ENCODE measurements at places on chromosomes 1 and 21.

GRCh38 chr1:100799954-100800612 lies 80.5 kb downstream of the VCAM1 start:
- DNase-seq: no peak

GRCh38 chr1:231691618-231692259 lies 65.1 kb downstream of the DISC1 start:
- DNase-seq: peak; percentile 54

- DNase-seq: peak; percentile 47
Measured at GRCh38 chr1:101996825-101997465, at the start of gene OLFM3. TSS of gene OLFM3 (minus strand) at chr1:101996926.

DNA sequence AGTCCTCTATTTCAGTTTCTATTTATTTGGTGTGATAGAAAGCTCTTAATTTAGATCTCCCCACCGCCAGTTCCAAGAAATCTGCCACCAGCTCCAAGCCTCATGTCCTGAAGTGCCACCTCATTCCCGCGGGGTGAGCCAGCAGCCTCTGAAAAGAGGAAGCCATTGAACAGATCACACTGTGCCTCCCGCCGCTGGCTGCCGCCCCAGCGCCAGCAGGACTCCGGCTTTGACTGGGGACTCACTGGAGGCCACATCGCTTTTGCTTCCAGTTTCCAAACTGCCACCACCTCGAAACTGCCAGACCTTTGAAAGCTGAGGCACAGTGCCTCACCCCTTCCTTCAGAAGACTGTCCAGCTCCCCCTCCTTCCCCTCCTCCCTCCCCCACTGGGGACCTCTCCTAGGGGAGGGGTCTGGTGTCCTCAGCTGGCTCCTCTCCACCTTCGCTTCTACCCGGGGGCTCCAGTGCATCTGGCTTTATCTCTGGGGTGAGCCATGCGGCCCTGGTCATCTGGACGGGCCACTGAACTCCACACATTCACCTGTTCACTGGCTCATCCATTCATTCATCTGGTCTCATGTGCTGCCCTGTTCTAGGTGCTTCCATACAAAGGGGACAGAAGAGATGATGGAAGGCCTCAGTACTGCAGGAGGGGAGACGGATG lies 58.9 kb downstream of the VPS26C start:
- no peak for DNase-seq

- DNase-seq: no peak
Measured at GRCh38 chr21:14589855-14590563, 43.9 kb upstream of the SAMSN1 start.

- no peak for DNase-seq
Measured at GRCh38 chr1:204777591-204777990, 92.1 kb upstream of the LRRN2 start.

GRCh38 chr1:168823988-168824387 lies 95.0 kb upstream of the DPT start:
- DNase-seq: no peak

- DNase-seq: no peak
Measured at GRCh38 chr1:40838980-40839942, 22.9 kb downstream of the CITED4 start.

DNA sequence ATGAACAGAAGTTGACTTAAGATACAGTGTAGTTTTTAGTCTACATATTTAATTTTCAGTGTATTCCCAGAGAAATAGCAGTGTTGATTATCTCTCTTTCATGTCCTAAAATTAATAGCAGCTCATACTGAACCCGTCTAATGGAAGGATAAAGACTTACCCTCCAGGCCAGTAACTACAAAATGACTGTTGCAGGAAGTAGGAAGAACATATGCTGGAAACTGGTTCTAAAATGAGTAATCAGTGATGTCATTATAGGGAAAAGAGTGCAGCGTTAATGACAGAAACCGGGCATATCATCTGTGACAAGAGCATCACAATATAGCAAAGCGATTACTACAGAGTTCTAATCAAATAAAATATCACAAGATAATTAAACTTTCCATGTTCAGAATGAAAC lies 385.5 kb downstream of the SMYD3 start:
- no peak for DNase-seq

GRCh38 chr21:37419228-37419906 lies 52.8 kb downstream of the DYRK1A start:
- no peak for DNase-seq

DNA sequence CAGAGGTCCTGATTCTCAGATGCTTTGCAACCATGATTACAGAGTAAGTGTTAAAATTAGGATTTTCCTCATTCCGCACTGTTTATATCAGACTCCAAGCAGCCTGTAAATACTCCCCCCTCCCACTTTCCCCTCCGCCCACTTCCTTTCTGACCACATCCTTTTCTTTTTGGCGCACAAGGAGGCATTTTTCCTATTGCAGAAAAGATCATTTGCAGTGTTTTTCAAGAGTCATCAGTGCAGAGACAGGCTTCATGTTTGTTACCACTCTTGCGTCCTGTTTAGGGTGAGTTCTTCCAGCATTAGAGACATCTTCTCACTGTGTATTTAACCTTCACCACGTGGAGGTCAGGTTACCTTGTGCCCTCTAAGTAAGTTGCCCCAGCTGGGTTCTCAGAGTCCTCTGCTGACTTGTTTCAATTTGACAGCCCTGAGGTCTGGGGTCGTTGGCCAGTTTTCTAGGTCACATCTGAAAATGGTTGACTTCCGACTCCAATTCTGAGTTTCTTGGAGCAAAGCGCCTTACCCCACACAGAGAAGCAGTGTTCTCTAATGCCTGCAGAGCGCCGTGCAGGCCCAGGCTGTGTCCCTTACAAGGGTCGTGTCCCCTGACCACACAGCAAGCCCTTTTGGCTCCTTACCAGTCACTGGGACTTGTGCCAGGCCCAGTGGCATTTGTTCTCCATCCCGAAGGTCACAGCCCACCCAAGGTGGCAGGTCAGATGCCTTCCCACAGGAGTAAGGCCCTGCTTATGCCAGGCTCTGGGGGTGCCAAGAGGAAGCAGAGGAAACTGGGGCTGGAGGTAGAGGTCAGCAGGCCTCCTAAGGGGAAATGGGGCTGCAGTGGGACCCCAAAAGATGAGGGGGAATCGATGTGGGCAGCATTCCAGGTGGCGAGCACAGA lies 85.6 kb downstream of the FAM78B start:
- no peak for DNase-seq

- no peak for DNase-seq
Measured at GRCh38 chr1:85689775-85690404, 18.3 kb downstream of the ZNHIT6 start.

- DNase-seq: no peak
Measured at GRCh38 chr1:41918450-41919043, at the start of gene HIVEP3. TSS of gene HIVEP3 (minus strand) at chr1:41918922.

GRCh38 chr21:29144736-29145353 lies 14.4 kb downstream of the MAP3K7CL start:
- no peak for DNase-seq

- no peak for DNase-seq
Measured at GRCh38 chr1:212698467-212699103, 1.1 kb downstream of the BATF3 start.

- no peak for DNase-seq
Measured at GRCh38 chr1:184935920-184936798, 38.1 kb downstream of the NIBAN1 start.

Measured in NCI-H1048 (cell line).